Activated naive CD4-positive, alpha-beta T cell treated with anti-CD3 and anti-CD28 coated beads, Interleukin-2, amount 10 ng/mL, durations not matched to agents 7 days and 5 days (primary cell): ENCODE measurements at places on chromosomes 1 and 21.

- DNase-seq: no peak
Observed at GRCh38 chr1:177172866-177173265, 2.1 kb downstream of the BRINP2 start.

- no peak for DNase-seq
Observed at GRCh38 chr1:56457756-56458375, 121.5 kb downstream of the PLPP3 start.

DNA sequence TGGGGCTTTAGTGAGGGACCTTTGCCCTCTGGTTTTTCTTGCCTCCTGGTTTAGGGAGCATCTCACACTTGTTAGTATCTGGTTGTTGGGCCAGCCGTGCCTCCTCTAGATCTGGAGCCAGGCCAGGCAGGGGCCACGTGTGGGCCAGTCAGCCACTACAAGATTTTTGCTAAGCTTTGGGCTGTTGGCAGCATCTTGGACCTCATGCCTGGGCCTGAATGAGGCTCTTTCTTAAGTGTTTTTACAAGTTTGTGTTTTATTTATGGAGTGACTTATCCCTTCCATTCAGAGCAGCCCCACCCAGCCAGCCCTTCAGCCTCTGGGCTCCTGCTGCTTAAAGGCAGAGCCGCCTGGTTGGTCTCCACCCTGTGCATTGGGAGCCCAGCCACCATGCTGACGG lies 1.6 kb upstream of the SH3BGRL3 start:
- no peak for DNase-seq

DNA sequence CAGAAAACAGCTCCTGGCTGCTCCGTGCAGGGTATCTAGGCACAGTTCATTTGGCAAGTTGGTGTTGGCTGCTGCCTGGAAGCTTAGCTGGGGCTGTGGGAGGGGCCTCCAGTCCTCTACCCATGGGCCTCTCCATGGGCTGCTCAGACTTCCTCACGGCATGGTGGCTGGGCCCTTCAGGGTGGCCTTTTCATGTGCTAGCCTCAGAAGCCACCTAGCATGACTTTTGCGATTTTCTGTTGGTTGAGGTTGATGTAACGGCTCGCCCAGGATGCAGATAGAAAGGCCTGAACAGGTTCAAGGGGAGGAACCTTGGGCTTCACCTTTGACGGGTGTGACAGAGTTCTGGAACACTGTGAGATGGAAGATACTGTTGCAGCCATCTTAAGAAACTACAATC lies 25.8 kb upstream of the LHX4 start:
- no peak for DNase-seq

- DNase-seq: no peak
Observed at GRCh38 chr1:93775224-93775623, 93.6 kb upstream of the BCAR3 start.

- DNase-seq: no peak
Observed at GRCh38 chr1:219374636-219375035, 201.0 kb downstream of the LYPLAL1 start.

GRCh38 chr1:217524787-217525520 lies 105.9 kb downstream of the GPATCH2 start:
- DNase-seq: no peak

GRCh38 chr21:43352154-43352537 lies 74.8 kb downstream of the SIK1 start:
- no peak for DNase-seq

DNA sequence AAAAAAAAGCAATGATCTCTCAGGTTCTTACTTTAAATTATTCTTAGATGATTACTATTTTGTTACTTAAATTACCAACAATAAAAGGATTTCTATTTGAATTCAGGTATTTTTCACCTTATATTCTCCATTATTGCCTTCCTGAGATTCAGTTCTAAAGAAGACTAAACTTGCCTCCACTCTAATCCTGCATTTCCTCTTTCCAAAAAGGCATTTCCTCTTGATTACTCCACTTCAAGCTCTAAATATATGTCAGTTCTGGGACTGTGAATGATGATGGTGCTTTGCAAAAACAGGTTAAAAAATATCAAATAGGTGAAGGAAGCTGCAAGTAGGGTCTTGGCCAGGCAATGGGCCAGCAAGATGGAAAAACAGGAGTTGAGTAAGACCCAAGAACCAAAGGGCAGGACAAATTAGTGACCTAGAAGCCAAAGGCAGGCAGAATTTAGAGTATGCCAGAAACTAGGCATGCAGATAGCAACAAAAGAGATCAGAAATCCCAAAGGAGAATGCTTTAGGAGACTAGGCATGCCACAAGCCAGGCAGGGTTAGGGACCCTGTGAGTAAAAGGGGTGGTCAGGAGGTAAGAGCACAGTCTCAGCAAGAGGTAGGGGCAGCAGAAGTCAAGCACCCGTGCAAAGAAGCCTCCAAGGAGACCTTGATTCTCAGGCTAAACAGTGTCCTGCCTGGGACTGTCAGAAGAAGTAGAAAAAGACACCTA lies 11.3 kb upstream of the DIPK1A start:
- DNase-seq: no peak

GRCh38 chr1:163870666-163871065 lies 548.9 kb downstream of the NUF2 start:
- no peak for DNase-seq

GRCh38 chr1:203899353-203899716 lies 37.9 kb downstream of the SNRPE start:
- no peak for DNase-seq
